ENCODE measurements at places on chromosomes 16 and 17. TPM values are rescaled to one million over a fixed set of nuclear protein-coding genes. Genes with fewer than 3 reads are reported as not detected.

DNA sequence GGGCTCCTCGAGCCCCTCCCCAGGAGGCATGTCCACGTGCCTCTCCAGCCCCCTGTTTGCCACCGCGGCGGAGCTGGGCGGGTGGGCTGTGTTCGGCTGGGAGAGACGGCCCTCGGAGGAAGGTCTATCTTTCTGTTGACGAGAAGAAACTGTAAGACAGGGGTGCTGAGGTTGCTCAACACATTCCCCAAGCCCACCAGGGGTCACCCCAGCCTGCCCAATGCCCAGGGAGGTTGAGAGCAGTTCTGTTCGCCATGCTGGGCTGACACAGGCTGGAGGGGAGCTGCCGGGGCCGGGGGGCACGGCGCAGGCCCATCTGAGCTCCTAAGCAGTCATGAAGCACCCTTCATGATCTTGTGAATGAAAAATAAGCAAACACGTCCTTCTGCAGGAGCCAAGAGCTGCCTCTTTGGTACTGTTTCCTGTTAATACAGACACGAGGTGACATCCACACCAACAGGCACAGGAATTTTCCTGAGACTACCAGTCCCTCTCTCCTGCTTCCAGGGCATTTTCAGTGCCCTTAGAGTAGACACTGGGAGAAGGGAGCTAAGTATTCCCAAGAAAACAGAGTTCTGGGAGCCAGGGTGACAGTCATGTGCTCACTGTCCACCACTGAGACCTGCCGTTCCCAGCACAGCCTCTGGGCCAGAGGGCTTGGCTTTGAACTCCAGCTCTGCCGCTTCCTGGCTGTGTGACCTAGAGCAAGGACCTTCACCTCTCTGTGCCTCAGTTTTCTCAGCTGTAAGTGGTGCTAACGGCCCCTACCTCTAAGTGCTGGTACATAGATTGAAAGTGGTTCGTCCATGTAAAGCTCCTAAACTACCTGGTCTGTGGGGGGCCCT is 9.2 kb downstream of the UBALD2 start:
- no peak for DNase-seq

GRCh38 chr17:55238931-55239297 is 25.8 kb upstream of the HLF start:
- no peak for DNase-seq

DNA sequence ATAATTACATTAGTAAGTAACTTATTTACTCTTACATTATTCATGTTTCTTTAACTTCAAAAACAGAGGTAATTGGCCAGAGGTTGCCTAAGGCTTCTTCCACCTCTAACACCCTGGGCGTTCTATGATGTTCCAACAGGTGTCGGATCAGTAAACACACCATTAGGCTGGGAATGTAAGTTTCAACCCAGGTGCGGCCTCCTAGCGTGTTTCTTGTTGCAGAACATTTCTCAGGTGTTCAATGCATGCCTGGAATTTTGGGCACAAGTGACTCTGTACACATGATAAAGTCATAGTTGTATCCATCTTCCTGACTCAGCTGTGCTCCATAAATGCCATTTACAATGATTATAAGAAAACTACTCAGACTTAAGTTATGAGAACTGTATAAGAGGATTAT is 1.0 kb downstream of the KRTAP2-2 start:
- no peak for DNase-seq

GRCh38 chr17:35314415-35315216 is 58.8 kb downstream of the SLFN11 start:
- DNase-seq, result no peak

DNA sequence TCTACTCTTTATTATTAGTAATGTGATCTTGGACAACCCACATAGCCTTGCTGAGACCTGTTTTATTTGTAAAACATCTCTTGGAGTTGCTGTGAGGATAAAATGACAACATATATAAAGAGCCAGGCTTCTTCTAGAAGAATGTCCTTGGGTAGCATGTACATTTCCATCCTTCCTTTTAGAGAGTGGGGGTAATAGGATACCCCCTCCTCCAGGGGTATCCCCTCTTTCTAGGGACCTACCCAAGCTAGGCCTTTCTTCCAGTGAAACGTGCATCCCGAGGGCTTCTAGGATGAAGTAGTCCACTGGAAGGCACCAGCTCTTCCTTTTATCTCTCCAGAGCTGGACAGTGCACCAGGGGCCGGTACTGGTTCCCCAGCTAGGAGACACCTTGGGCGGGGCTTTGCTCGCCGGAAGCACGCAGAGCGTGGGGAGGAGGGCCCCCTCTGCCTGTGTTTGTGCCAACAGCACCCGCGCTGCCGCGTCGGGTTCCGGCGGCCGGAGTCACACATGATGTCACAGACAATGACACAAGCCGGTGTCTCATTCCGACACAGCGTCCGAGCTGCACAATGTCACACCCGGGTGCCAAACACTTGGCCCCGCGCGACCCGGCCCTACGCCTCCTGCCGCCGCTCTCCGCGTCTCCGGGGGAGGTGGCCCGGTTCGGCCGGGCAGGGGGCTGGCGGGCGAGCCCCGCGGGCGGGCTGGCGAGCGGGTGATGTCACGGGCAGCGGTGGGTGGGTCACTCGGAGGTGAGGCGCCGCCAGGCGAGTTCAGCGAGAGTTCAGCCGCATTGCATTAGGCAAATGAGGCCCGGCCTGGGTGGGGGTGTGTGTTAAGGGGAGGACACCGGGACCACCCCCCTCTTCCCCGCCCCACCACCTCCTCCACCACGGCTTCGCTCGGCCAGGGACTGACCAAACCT is 23.4 kb downstream of the GJD3 start:
- DNase-seq, result peak; percentile 73

- no peak for DNase-seq
Observed at GRCh38 chr16:24497440-24497839, 41.9 kb upstream of the RBBP6 start.

- no peak for DNase-seq
Observed at GRCh38 chr17:9434642-9435057, 141.0 kb downstream of the STX8 start.

DNA sequence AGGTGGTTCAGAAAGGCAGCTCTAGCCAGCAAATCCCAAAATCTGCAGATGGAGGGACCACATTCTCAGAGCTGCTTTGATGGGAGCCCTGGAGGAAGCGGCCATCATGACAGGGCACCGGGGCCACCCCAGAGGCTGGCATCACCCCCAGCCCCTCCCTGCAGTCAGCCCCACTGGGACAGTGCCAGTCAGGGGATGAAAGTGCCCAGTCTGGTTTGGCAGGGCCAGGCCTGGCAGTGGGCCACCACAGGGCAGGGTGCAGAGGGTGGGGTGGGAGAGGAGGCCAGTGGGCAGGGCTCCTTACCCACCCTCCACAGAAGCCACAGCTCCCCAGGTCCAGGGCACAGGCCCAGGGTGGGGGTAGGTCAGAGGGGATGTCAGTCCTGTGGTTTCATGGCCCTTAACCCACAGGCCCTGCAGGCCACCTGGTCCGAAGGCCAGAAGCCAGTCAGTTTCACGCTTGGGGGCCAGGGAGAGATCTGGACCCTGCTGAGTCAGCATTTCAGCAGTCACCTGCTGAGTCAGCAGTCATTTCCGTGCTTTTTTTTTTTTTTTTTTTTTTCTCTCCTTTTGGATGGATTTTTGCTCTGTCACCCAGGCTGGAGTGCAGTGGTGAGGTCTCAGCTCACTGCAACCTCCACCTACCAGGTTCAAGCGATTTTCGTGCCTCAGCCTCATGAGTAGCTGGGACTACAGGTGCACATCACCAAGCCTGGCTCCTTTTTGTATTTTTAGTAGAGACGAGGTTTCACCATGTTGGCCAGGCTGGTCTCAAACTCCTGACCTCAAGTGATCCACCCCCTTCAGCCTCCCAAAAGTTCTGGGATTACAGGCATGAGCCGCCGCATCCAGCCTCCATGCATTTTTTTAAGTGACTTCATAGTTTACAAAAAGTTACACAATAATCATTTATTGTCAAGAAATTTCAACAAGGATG is 10.4 kb downstream of the SLC25A10 start:
- DNase-seq, result no peak

DNA sequence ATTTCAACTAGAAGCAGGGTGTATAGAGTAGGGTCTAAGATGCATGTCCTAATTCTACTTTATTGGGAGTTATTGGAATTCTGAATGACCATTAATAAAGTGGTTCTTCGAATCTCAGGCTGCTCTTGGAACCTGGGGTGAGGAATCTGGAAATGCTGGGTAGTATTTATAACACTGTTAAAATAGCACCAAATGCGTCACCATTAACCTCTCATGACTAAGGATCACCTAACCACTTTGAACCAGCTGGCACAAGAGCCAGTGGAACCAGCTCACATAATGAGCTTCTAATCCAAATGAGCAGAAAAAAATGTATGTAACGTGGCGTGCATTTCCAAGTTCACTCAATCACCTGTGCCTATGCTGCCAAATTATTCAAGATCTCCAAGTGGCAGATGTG is 281.7 kb downstream of the GRIN2A start:
- no peak for DNase-seq

GRCh38 chr17:81544281-81544974 is 7.7 kb downstream of the FAAP100 start:
- DNase-seq, result no peak

DNA sequence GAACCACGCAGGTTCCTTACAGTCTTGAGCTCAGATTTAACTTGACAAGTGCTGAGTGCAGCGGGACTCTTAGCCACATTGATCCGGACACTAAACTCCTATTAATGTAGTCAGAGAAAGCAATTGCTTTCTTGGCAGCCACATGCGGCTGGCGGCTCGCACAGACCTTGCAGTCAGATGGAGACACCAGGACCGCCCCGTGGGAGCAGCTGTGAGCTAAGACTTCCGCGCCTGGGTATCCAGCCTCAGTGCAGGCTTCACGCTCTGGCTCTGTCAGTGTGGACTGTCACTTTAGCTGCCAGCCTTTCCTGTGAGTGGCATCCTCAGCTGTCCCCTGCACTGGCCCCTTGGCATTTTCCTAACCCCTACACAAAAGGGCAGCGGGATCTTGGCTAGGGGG is 80.9 kb upstream of the NLRP1 start:
- DNase-seq, result no peak

- peak; percentile 43 for DNase-seq
Observed at GRCh38 chr16:24253192-24253591, 2.9 kb upstream of the CACNG3 start.

DNA sequence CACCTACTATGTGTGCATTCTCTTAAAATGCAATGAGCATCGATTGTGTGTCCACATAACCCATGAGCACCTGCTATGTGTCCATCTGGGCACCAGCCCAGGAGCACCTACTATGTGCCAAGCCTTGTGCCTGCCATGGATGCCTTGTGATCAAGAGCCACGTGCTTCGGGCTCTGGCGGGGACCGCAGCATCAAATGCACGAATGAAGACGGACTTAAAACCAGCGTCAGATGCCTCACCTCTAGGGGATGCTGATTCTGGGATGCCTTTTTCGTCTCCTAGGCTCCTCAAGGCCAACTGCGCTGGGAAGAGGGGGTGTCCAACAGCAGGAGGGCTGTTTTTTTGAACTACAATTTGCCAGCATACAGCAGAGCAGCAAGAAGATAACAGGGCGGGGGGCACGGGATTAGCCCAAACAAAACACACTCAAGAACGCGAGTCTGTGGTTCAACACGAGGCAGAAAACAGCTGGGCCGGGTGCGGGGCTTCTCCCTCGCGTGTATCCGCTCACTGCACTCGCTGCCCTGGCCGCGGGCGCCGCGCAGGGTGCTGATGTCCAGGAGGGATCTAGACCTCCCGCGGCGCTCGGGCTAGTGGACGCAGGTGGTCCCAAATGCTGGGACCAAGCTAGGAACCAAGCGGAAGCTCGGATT is 1.2 kb upstream of the GLIS2 start:
- DNase-seq, result peak; percentile 36

The CX3CL1 gene
- polyA plus RNA-seq, result 2.0 TPM

The KRT33B gene
- polyA plus RNA-seq, result not detected

The KLHL10 gene
- not detected for polyA plus RNA-seq

The NACA2 gene
- polyA plus RNA-seq, result not detected

The TTYH2 gene
- 2.0 TPM for polyA plus RNA-seq

All from endothelial cell of umbilical vein (primary cell).